ENCODE measurements at places on chromosomes 4 and X.

DNA sequence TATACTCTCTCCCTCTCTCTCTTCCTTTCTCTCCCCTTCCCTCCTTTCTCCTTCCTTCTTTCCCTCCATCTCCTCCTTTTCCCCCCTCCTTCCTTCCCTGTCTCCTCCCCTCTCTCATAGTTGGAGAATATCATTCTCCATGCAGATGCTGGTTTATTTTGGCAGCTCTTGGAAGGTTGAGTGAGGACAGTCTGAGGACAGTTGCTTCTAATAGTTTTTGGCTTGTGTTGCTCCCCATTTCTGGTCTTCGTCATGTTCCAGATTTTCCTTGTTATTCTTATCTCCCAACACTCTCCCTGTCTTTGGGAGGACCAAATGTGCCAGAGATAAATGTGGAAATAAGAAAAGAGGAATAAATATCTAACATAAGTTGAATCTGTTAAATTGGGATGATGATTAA lies 263.0 kb downstream of the FRMPD4 start:
- DNase-seq = no peak

DNA sequence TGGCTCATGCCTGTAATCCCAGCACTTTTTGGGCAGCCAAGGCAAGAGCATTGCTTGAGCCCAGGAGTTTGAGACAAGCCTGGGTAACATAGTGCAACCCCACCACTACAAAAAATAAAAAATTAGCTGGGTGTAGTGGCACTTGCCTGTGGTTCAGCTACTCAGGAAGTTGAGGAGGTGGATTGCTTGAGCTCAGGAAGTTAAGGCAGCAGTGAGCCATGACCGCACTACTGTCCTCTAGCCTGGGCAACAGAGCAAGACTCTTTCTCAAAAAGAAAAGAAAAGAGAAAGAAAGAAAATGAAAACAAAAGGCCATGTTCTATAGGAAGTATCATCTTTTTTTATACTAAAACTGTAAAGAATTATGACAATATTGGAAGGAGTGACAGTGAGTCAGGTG lies 38.5 kb downstream of the NEK1 start:
- no peak for DNase-seq

DNA sequence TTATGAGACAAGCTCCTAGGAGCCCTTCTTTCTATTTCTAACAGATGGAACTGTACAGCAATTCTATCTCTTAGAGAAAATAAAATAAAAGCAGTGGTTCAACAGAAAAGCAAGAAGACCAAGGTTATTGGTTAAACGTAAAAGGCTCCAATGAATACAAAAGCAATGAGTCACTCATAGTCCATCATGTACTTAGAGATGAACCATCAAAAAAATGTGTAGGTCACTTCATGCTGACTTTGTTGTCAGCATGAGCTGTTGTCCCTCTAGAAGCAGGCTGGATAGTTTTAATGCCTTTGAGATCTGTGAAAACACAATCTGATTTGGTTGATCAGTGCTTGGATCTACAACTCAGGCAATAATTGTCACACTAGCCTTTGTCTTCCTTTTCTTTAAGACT lies 378.6 kb upstream of the ANXA10 start:
- no peak for DNase-seq

GRCh38 chr4:42927946-42928345 lies 35.4 kb downstream of the GRXCR1 start:
- DNase-seq = no peak

GRCh38 chr4:24211856-24212255 lies 322.0 kb upstream of the PPARGC1A start:
- DNase-seq = no peak

- no peak for DNase-seq
Measured at GRCh38 chr4:31458813-31459212, 738.6 kb downstream of the PCDH7 start.

DNA sequence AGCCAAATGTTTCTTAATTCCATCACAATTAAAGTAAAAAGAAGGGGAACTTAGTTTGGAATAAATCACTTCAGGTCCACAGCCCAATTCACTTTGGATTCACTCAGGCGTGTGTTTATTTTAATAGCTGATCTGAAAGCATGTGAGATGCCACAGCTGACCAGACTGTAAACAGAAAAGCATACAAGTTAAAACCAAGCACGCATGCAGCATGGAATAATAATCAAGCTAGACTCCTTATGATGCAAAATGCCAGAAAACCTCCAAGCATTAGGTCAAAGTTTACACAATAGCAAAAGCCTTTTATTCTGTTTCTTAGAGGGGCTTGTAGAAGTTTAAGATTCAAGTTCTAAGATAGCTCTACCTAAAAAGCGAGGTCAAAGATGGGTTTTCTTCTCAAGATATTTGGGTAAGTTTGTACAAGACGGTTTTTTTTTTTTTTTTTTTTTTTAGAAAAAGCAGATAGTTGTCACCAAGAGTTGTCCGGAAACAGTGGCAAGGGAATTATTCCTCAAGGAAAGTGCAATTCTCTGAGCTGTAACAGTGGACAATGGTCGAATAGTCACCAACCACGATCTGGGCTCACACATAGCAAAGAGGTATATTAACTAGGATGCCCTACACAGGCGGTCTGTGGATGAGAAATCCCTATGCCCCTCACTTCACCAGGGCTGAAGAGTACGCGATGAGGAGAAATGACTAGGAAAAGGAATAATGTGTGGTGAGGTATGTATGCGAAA lies 763 bp upstream of the PRRG1 start:
- DNase-seq = no peak

GRCh38 chr4:158121161-158121579 lies 51.7 kb downstream of the GASK1B start:
- DNase-seq = no peak

DNA sequence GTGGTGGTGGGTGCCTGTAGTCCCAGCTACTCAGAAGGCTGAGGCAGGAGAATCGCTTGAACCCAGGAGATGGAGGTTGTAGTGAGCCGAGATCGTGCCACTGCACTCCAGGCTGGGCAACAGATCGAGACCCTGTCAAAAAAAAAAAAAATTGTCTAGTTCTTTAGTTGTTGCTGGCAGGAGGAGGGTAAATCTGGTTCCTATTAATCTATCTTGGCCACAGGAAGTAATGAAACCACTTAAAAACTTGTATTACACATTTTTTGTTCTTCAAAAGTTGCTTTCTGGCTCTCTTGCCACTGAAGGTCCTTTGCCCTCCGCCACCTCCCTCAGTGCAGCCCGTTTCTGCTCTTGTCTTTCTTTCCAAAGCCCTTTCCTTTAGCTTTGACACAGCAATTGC lies 102.9 kb upstream of the ARSJ start:
- no peak for DNase-seq

DNA sequence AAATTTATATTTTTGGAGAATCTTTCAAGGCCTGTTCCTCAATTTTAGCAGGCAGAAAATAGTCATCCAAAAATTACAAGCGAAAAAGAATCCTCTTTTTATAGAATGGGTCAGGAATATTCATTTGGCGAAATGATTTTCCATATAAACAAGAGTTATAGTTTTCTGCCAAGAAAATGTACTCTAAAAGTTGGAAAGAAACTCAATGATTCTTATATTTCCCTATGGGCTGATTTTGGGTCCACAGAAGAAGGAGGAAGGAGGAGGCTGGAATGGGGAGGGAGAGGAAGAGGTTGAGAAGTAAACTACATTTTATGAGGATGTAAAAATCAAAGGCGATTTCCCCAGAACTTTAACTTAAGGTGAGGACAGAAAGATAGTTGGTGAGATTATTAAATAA lies 159.3 kb downstream of the DCAF12L1 start:
- DNase-seq = no peak

- no peak for DNase-seq
Measured at GRCh38 chr4:70577220-70577927, 14.7 kb upstream of the AMBN start.

- DNase-seq = no peak
Measured at GRCh38 chr4:89284828-89285227, 22.8 kb downstream of the GPRIN3 start.

DNA sequence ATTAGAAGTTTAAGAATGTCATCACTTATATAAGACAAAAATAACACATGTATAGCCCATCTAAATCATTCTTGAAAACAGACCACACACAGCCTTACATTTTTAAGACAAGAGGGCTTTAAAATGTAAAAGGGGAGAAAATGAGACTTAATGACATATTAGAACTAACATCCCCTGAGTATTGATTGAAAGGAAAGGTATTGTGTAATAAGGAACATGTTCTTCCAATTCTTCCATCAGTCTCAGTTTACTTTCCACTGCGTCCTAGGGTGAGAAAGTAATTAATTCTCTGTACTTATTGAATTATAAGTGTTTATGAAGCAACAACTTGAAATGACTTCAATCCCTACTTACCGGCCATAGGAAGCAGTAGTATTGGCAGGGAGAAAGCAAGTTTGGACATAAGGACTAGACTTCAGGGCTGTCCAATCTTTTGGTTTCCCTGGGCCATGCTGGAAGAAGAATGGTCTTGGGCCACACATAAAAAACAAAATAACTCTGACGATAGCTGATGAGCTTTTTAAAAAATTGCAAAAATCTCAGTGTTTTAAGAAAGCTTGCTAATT lies 202.7 kb upstream of the SPRY1 start:
- no peak for DNase-seq

GRCh38 chrX:41050359-41050758 lies 34.9 kb upstream of the USP9X start:
- DNase-seq = no peak

DNA sequence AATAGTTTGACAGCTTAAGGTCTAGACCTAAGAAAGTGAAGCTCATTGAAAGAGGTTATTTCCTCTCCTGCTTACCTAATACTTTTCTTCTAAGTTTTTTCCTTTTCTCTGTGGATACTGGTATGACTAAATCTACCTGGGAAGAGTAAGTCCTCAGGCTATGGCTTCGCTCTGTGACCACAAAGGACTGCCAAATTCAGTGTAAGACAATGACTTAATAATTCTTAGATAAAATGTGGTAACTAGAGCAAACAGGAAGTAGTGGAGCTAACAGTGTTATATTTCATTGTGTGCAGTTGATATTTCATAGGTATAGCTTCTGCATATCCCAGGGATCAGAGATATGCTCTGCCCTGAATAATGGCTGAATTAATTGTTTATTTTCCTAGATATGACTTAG lies 418.9 kb downstream of the CCSER1 start:
- no peak for DNase-seq

DNA sequence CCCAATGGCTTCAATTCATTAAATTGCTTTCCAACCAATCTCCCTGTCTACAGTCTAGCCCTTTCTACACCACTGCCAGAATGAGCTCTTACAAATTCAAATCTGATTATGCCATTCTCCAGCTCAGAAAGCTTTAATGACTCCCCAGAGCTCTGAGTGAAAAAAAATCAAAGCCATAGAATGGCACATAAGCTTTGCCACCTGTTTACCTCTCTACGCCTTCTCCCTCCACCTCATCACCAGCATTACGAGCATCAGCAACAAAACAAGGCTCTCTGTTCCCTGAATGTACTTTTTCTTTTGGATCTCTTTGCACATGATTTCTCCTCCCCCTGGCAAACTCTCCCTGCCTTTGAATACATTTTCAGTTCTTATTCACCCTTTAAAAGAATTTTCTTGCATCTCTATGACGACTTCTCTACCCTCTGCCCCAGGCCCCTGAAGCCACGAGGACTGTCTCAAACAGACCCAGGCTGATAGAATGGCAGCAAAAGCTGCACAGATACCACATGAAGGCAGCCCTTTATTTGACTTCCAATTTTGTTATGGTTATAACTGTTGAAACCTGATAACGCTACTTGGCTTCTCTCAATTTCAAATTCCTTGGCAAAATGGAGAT lies 516.0 kb downstream of the PCDH7 start:
- DNase-seq = no peak

DNA sequence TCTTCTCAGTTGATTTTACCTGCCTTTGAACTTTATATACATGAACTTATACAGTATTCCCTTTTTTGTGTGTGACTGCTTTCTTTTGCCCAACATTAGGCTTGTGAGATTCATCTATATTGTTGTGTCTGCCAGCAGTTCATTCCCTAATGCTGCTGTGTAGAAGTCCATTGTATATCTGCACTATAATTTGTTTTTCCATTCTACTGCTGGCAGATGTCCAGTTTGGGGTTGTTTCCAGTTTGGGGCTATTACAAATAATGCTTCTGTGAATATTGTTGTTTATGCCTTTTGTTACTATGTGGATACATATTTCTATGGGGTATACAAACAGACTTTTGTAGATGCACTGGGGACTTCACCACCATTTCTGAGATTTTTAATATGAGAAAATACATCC lies 268.4 kb downstream of the DCTD start:
- DNase-seq = no peak

- DNase-seq = no peak
Measured at GRCh38 chr4:23135792-23136645, 443.3 kb downstream of the GBA3 start.

DNA sequence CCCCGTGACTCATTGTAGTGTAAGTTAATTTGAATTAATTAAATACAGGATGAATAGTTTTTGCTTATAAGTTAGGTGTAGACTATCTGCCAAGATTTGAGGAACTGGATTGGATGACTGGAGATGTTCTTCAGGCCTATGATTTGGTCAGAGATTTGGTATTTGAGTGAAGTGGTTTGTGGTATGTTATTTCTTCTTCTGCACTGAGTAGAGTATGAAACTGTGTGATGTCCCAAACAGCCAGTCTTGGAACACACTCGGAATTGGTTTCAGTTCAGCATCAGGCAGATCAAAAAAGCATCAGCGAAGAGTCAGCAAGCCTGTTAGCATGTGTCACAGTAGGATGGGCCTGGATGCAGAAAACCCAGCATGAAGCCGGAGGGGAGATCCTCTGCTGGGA lies 294.1 kb downstream of the ARHGAP10 start:
- DNase-seq = no peak

GRCh38 chr4:48470570-48470969 lies 12.6 kb upstream of the SLC10A4 start:
- no peak for DNase-seq

- no peak for DNase-seq
Measured at GRCh38 chr4:84669201-84669600, 86.3 kb downstream of the CDS1 start.

DNA sequence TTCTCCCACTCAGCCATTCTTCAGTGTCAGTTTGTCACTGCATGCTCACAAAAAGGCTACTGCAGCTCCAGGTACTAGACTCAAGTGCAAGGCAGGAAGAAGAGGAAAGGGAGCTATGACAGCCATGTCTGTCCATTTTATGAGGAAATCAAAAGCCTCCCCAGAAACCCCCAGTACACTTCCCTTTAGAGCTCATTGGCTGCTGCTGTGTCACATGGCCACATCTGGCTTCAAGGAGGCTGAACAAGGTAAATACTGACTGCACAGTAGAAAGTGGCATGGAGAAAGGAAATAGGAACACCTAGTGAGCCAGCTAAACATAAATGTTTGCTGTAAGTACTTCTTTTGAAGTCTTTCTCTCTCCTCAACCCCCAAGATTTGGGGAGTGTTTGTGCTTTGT lies 67.2 kb upstream of the FRAS1 start:
- no peak for DNase-seq

- no peak for DNase-seq
Measured at GRCh38 chr4:17347445-17347844, 164.4 kb downstream of the QDPR start.

DNA sequence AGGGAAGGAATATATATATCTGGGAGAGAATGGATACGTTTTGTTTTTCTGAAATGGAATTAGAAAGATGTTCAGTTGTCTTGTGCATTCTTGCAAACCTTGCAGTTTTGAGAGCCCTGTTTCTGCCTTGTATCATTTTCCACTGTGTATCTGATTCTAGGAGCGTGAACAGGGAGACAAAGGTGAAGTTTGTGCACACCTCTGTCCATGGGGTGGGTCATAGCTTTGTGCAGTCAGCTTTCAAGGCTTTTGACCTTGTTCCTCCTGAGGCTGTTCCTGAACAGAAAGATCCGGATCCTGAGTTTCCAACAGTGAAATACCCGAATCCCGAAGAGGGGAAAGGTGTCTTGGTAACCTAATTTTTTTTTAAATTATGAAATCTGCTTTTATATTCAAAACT lies 17.7 kb downstream of the PGM2 start:
- no peak for DNase-seq

All from right cardiac atrium (tissue), 5 donors.